Activated CD4-positive, alpha-beta T cell treated with anti-CD3 and anti-CD28 coated beads, Interleukin-10, Interleukin-2, amounts not matched to agents 100 ng/mL and 50 ng/mL, durations not matched to agents 16 hours and 8 hours (primary cell): ENCODE measurements at places on chromosomes 13 and 19.

DNA sequence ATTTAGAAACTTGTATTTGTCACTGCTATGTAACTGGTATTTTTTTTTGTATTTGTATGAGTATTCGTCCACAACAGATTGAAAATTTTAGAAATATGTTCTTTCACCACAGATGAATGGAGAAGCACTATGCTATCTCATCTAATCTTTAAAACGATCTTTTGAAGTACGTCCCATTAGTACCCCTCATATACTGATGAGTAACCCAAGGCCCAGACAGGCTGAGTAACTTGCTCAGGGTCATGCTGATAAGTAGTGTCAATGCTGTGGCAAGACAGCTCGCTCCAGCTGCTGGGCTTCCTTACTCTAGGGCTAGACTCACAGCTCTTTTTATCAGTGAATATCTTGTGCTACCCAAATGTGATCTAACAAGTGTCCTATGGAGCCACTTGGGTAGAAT is 154.2 kb downstream of the SUCLA2 start:
- no peak for DNase-seq

GRCh38 chr19:30406220-30407067 is 34.3 kb downstream of the ZNF536 start:
- DNase-seq = no peak

GRCh38 chr13:114155926-114156883 is 22.9 kb upstream of the CFAP97D2 start:
- DNase-seq = no peak

- no peak for DNase-seq
These were observed 18.9 kb upstream of the EPHX3 start for GRCh38 chr19:15251010-15251748.

DNA sequence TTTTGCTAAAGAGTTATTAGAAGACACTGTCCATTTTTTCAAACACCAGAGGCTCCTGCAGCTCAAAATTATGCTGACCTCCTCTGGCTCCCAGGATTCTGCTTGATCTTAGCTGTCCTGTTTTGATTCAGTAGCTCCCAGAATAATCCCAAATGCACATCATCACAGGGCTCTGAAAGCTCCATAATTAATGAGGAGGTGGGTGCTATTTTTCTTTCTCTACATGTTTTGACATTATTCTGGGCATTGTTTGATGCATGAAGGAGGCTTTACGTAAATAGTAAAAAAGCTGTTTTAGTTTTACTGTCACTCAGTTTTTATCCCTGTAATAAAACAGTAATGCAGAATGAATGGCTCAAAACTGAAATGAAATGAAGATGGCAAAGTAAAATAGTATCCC is 495.4 kb downstream of the DCT start:
- no peak for DNase-seq

- no peak for DNase-seq
These were observed 53.5 kb upstream of the TSC22D1 start for GRCh38 chr13:44629465-44630183.

DNA sequence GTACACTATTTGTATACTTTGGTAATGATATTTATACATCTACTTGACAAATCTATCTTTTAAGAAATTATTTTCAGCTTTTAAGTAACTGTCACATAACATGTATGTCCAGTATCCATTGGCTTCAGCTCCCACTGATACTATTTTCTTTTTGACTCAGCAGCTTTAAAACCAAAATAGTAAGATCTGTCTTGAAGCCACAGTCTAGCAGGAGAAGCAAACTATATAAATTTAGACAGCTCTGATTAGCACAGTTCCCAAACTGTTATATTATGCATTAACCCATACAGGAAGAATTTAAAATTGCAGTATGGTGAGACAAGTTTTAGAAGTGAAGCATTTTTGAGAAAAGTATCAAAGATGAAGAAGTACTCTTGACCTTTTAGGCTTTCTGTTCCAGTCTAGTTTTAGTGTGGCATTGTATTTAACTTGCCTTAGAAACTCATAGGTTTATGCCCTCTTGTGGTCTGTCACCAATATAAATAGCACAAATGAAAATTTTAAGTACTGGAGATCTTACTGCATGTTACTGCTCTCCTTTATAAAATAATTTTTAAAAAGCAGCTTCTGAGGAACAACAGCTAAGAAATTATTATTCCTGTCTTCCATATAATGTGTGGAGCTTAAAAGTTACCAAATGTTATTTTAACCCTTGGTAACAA is 24.7 kb downstream of the URI1 start:
- DNase-seq = no peak

- no peak for DNase-seq
These were observed 21.4 kb downstream of the UHRF1 start for GRCh38 chr19:4930664-4931063.
